Urinary bladder (tissue), 4 donors: ENCODE measurements at places on chromosomes 12 and 14. TPM values are rescaled to one million over a fixed set of nuclear protein-coding genes. Genes with fewer than 3 reads are reported as not detected.

The ASCL1 gene
- total RNA-seq: 0.32 TPM

The MGAT4C gene
- total RNA-seq: 12.1 TPM

The INHBE gene
- total RNA-seq: not detected

The CLEC9A gene
- total RNA-seq: 0.90 TPM

The ARL1 gene
- 161 TPM for total RNA-seq

The FOXN4 gene
- total RNA-seq: not detected

The GLT8D2 gene
- 101 TPM for total RNA-seq

The MUCL1 gene
- total RNA-seq: not detected

The ANO2 gene
- total RNA-seq: 8.8 TPM

The TSHR gene
- total RNA-seq: 1.1 TPM

The TPPP2 gene
- total RNA-seq: not detected

The SSTR1 gene
- 0.37 TPM for total RNA-seq

The PDE3A gene
- total RNA-seq: 63.7 TPM
